ENCODE measurements at places on chromosomes 7 and 10.
A peak's percentile ranks its signal among the peaks of the same experiment; 100 is the strongest.

DNA sequence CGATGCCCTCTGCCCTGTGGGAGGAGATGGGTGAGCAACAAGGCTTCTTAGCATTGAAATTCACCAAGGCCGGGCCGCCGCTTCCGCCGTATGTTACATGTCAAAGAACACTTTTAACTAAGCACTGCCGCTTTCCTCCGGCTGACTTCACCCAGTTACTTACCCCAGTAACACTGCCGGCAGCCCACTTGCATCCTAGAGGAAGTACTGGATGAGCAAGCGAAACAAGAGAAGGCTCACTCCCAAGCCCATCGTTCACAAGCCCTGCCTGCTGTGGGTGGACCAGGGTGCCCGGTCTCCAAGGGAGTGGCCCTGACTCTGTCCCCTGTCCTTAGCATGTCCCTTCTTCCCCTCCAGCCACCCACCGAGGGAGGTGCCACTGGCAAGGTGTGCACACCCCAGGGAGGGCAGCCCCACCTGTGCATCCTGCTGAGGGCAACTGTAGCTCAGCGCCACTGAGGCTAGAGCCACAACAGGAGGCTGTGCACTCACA lies 73.1 kb upstream of the EBF3 start:
- no peak for DNase-seq

DNA sequence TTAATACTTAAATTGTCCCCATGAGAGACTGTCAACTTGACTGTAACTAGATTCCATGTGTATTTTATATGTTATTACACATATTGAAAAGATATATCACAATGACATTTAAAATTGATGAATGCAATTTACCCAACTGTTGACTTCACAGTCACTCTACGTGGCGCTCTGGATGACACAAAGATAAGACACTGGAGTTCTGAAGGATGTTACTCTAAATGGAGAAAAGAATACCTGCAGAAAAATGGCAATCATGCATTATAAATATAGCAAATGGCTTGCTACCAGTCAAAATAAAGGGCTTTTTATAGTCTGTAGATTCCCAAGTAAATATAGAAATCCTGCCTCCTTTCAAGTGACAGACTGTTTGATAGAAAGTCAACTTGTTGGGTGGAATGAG lies 143.6 kb upstream of the KLF6 start:
- DNase-seq = no peak

DNA sequence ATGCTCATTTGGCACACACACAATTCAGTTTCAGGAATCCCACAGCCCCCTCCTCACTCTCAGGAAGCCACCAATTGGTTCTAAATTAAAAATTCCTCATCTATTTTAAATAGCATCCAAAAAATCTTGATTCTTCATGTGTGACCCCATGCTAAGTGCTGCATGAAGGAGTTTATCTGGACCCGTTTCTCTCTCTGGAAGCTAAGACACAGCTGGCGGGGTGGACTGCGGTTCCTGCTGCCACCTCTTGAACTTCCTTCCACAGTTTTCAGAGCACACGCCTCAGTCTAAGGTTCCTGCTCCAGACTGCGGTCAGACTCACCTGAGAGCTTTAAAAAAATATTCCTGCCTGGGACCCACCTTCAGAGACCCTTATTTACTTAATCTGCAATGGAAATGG lies 34.5 kb downstream of the LYZL1 start:
- no peak for DNase-seq

GRCh38 chr10:121418126-121418777 lies 180.0 kb downstream of the FGFR2 start:
- no peak for DNase-seq

DNA sequence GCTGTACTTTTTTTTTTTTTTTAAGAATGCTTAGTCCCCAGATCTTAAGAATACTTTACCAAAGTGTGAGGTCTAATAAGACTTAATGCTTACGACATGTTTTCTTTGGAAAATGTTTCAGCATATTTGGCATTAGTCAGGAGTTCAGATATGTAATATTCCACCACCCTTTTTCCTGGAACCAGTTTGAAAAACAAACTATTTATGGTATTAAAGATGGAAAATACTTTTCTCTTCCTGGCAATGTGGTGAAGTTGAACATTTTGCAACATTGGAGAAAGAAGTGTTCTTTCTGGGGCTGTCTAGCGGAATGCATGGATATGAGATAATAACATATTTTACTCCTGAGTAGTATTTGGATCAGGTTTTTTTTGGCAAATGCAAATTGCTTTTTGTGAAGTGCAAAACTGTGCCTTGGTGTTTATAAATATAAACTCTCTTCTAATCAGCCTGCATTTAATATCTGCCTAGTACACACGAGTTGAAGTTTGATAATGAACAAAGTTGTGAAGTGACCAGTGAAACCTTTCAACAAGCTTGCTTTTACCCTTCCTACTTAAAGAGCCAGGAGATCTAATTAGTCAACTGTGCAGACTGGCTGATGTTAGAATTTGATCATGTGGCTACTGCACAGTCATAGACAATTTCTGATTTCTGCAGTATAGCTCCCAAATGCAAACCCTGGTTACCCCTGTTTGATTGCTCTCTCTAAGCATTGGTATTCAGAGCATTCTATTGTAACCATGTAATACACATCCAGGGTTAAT lies 20.9 kb downstream of the MAP3K8 start:
- peak; percentile 73 for DNase-seq

GRCh38 chr10:17981766-17982380 lies 30.2 kb downstream of the SLC39A12 start:
- DNase-seq = no peak

DNA sequence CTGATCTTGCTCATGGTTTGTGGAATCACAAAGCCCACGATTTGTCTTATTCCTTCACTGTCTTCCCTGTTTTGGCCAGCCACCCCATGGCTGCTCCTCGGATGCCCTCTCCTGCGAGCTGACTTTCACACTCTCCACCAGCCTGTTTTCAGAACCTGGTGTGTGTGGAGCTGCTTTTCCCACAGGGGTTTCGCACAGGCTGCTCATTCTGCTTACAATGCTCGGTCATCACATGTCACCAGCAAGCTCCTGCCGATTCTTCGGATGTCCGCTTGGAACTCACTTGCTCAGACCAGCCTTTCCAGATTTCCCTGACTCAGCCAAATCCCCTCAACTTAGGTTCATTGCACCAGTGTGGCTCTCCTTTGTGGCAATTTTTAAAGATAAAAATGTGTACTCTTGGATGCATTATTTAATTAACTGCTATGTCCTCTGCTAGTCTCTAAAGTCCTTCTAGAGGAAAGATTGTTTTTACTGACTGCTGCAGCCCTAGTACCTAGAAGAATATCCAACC lies 1018.6 kb upstream of the LRRTM3 start:
- DNase-seq = no peak

DNA sequence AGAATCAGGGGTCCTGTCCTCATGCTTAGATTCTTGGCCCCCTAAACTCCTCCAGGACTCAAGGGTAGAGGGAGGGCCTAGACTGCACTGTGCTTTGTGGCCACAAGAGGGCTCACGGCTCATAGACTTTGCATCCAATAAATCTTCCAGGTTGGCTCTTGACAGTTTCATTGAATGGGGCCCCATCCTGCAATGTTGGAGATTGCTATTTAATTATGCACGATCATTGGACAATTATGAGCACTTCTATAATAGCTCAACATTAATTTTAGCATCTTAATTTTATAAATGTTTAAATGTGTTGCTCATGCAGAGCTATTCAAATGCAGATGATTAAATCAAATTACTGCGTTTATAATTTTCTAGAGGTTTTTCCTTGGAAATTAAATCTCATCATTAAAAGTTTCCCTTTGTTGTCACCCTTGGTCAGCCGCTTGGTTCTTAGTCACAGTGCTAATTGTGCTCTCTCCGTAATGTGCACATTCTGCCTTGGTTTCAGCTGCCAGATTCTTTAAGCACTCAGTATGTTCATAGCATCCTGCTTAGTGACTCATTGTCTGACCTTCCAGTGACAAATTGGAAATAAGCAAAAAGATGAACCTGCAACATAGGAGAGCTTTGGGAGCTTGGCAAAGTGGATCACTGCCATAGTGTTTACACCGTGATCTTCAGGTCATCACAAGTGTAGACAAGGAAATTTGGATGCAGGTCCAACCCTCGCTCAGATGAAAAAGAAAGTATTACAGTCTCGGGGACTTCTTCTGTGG lies 33.4 kb upstream of the PLPP4 start:
- DNase-seq = peak; percentile 11

- DNase-seq = no peak
Measured at GRCh38 chr10:88830643-88831268, 20.9 kb downstream of the ANKRD22 start.

DNA sequence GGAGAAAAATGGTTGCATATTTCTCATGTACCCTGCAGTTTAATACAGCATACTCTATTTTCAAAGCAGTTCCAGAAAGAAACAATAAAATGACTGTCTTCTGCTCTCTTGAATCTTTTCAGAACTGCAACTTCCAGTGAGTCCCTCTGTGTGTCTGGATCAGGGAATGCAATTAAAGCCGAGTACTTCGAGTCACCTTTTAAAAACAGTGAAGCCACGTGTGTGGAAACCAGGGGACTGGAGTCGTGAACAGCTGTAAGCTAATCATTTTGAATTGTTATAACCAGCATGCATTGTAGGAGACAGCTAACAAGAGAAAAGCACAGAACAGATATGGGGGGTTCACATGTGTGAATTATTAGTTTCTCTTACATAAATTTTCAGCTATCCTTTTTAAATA lies 109.1 kb downstream of the CPED1 start:
- DNase-seq = no peak

DNA sequence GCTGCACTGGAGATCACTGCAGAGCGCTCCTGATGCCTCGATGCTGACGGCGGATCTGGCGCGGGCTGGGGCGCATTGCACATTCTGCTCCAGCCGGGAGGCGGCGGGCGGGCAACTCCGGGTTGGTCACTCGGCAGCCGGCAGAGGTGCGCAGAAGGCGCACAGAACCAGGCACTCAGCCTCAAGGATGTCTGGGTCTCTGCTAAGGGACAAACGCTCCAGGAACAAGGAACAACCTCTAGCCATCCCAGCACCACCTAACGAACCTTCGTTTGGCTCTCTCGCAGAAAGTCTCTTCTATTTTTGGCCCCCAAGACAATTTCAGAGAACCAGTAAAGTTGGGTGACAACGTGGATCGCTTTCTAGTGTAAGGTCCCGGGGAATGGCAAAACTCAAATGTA lies 254.6 kb downstream of the OTUD1 start:
- no peak for DNase-seq

DNA sequence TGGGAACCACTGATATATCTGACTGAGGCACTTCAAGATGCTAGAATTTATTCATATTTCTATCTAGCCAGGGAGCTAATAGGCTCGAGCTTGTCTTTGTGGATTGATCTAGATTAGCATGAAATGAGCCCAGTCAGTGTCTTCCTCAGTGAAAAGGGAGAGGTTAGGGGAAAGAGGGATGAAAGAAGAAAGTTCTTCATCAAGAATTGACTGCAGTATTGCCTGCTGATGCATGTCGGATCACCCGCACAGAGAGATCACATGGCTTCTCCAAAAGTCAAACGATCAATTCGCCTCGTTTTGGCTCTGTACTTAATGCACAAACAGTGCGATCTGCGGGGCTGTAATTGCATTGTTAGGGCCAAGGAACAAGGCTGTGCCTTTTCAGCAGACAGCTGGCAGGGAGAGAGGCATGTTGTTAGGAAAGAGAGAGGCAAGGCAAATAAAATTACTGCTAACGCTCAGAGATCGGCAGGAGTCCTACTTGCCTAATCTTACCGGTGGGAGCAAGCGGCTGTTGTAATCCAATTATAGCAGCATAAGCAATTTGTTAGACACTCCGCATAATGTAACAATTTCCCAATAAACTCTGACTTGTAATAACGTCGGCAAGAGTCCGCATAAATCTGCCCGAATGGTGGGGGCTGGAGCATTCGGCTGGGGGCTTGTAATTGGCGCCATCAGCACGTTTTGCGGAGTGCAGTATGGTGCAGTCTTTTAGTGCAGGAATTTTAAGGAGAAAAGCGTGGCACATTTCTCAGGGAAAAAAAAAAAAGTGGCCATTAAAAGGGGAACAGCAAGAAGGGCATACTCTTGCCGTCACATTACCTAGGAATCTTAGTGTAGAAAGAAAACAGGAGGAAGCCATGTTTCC lies 102.1 kb downstream of the POLL start:
- DNase-seq = no peak
